ENCODE measurements at places on chromosomes 7 and 10.

- DNase-seq, result peak; percentile 11
These were observed 672.2 kb upstream of the LRRN3 start for GRCh38 chr7:110418659-110419280.

DNA sequence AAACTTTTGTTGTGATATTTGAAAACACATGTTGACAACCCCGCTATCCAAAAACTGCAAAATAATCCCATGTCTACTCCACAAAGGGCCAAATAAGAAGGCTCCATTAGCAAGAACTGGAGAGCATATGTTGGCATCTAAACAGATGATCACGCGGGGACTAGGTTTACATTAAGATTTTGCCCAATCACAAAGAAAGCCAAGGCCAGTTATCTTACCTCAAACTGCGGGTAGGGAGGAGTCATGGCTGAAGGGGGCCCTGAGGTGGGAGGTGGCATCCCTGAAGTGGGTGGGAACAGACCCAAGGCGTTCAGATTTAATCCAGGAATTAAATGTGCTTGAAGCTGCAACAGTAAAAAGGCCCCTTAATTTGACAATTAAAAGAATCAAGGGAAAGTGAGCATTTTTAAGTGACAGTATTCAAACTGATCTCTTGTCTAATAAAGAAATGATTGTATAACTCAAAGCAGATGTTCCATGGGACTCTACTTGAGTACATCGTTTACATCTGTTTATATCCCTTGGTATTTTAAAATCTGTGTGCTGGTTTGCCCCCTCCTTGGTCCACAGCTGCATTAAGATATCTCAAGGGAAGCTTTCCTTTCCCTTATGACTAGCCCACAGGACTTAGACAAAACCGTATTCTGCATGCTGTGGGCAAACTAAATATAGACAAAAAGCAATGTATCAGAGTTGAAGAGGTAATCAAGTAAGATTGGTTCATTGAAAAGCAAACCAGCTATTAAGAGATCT, 42.9 kb downstream of the MALSU1 start:
- no peak for DNase-seq

GRCh38 chr7:121073463-121074099, 85.1 kb downstream of the CPED1 start:
- DNase-seq, result no peak

DNA sequence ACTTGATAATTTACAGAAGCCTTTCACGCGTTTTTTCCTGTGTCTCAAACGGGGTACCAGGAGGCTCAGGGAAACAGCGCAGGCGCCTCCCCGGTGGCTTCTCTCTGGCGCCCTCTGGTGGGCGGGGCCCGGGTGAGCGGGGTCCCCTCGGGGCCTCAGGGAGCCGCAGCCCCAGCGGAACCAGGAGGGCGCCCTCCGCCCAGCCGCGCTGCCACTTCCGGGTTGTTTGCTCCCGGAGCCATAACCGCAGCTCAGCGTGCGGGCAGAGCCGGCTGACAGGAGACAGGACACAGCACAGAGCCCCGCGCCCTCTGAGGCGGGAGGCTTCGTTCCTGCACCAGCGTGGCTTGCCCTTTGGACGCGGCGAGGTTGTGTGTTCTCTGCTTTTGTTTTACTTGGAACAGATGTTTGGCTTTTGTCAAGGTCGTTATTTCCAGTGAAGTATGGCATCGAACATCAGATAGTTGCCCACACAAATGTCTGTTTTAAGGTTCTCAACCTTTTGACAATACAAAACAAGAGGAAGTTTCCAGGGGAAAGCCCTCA, 6.9 kb upstream of the CYP2E1 start:
- DNase-seq, result peak; percentile 24

- no peak for DNase-seq
These were observed 766.4 kb downstream of the GRID1 start for GRCh38 chr10:85600026-85600743.

GRCh38 chr10:90871279-90871765, 452 bp upstream of the RPP30 start:
- DNase-seq, result no peak

GRCh38 chr7:95788884-95789283, 16.5 kb downstream of the DYNC1I1 start:
- no peak for DNase-seq

GRCh38 chr10:79153745-79154144, 85.0 kb downstream of the ZMIZ1 start:
- DNase-seq, result no peak

GRCh38 chr7:97512441-97513207, 219.3 kb upstream of the TAC1 start:
- DNase-seq, result no peak

GRCh38 chr10:89909752-89910151, 208.4 kb downstream of the KIF20B start:
- no peak for DNase-seq

DNA sequence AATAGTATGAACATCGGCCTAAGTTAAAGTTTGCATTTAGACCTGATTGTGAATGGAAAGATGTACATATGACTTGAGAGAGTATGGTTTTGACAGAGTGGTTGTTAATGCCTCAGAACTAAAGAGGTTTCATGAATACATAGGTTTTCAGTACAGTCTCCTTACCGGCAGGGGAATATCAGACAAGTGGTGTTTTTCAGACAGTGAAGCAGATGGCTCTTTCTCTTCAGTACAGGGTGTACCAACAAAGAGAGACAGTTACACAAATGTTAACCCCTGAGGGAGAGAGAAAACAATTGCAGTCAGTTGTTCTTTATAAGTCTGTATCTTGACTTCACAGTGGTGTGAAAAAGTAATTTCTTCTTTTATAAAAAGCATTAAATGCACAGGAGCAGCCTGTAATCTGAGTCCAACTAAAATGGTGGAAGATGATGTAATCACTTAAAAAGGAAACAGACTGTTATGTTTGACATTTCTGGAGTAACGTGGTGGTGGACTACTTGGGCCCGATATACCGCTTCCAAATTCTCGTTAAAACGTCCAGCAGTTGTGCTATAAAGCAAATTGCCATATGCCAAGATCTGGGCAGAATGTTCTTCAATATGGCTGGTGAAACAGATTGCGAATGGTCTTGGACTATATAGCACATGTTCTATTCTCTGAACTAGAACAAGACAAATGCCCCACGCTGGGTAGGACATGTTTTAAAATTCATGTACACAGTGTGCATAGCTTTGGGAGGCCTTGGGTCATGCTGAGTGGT, 69.2 kb downstream of the SDK1 start:
- no peak for DNase-seq

DNA sequence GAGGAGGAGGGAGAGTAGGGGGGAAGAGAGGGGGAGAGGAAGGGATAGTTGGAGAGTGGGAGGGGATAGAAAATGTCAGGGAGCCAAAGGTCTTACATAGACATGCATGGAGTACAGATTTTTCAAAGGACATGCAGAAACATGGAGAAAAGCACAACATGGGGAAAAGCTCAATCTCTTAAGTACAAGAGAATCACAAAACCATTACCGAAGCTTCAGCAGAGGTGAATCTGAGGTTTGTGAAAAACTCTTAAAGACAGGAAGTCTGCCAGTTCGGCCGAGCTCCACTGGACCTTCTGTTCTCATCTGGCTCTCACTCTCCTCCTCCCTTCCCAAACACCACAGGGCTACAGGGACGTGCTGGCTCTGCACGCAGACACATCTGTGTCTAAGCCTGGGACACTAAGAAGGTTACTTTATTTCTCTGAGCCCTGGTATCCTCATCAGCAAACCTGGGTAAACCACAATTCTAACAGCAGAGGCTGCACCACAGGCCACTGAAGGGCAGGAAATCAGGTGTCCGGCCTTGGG, 133.9 kb downstream of the COBL start:
- no peak for DNase-seq

- DNase-seq, result no peak
These were observed 6.4 kb downstream of the CLDN12 start for GRCh38 chr7:90409667-90410066.

DNA sequence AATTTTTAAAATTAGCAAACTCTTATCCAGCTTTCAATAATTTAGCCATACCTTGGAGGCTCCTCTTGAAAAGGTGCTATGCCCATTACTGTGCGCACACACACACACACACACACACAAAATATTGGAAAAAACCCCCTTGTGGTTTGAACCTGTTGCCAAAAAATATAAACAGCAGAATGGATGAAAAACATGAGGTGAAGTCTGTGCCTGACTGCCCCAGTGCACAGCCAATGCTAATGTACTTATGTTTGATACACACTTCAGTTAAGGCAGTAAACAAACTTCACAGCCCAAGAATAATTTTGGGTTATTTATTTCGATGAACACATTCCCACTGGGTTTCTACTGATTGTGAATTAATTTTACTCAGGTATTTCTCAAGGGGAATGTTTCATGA, 113.2 kb upstream of the SEM1 start:
- DNase-seq, result no peak

GRCh38 chr10:107232013-107232412, 67.5 kb upstream of the SORCS1 start:
- no peak for DNase-seq

DNA sequence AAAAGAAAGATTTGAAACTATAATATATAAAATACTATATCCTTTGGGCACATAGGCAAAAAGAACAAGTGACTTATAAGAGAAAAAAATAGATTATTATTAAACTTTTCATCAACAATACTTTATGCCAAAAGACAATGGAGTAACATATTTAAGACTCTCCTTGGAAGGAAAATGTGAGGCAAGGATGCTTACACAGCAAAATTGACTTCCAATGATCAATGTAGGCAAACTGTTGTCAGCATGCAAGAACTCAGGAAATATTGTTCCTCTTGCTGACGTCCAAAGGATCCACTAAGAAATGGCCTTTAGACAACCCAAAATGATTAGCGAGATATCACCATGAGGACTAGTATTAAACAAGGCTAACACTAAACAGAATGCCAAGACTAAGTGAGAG, 22.9 kb upstream of the LMOD2 start:
- no peak for DNase-seq

GRCh38 chr7:112668561-112668960, 121.6 kb downstream of the TMEM168 start:
- no peak for DNase-seq

GRCh38 chr10:101901340-101901739, 57.7 kb upstream of the KCNIP2 start:
- no peak for DNase-seq

DNA sequence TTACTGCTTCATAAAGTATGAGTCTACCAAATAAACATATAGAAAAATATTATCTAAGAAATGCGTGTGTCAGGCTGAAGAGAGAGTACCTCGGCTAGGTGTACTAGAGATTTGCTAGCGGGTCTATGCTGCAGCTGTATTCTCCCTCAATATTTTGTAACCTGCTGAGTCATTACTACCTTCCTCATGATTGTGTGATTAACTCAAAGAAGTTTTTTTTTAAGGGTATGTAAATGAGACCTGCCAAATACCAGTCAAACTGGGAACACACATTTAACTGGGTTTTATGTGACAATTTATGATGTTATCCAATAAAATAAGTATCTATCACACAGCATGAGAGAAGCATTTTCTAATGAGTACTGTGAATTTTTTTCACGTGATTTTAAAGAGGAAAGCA, 180.4 kb downstream of the RNF133 start:
- no peak for DNase-seq

- DNase-seq, result no peak
These were observed 531.7 kb downstream of the PTPRN2 start for GRCh38 chr7:158055726-158056510.

GRCh38 chr7:139901901-139902300, 72.8 kb downstream of the TBXAS1 start:
- DNase-seq, result no peak

DNA sequence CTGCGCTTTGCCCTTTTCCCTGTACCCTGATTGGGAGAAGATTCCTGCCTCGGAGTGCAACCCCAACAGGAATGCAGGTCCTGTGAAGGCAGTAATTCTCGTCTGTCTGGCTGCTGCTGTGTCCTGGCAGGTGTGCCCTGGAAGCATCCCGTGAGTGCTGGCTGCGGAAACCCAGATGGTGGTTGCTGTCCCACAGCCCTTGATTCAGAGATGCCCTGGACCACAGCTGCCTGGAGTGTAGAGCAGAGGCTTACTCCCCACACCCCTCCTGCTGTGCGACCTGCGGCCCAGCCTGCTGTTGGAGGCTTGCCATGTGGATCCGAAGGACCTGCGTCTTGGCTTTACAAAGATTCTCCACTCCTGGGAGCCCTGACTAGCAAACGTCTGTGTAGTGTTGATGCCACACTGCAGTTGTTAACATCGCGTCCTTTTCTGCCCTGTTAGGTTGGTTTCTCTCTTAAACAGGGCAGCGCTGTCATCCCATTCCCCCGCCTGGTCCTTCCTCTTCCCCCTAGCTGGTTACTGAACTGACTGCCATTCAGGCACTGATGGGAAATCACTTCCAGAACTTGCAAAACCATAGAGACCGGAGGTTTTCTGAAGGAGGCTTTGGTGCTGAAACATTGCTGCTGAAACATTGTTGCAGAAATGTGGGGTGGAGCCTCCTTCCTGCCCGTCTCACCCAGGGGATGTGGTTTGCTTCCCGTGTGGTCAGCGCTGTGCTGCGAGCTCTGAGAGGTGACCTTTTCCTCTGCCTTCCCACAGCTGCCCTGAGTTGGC, 53.3 kb downstream of the DNAJB6 start:
- DNase-seq, result no peak

DNA sequence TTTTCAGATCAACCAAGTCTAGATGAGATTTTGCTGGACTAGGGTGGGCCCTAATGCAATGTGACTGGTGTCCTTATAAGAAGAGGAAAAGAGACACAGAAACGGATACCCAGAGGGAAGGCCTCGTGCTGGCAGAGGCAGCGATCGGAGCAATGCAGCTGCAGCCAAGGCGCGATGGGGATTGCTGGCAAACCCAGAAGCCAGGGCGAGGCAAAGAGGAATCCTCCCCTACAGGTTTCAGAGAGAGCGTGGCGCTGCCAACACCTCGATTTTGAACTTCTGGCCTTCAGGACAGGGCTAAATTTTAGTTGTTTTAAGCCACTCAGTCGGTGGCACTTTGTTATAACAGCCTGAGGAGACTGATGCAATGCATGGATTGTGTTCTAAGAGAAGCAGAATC, 157.1 kb upstream of the RHEB start:
- no peak for DNase-seq

DNA sequence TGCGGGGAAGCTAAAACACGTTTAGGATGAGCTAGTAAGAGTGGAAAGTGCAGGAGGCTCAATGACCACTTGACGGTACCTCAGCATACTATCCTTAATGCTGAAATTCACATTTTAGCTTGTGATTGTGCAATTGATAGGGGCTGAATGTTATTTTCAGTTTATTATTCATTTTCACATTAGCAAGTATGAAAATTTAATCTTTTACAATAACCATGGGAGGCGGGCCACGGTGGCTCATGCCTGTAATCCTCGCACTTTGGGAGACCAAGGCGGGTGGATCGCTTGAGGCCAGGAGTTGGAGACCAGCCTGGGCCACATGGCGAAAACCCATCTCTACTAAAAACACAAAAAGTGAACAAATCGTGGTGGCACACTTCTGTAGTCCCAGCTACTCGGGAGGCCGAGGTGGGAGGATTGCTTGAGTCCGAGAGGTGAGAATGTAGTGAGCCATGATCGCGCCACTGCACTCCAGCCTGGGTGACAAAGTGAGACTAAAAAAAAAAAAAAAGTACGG, 22.0 kb upstream of the ANLN start:
- DNase-seq, result no peak
